A549 (cell line): ENCODE measurements at places on chromosomes 5 and 9. TPM values are rescaled to one million over a fixed set of nuclear protein-coding genes. Genes with fewer than 3 reads are reported as not detected.

The EIF4EBP3 gene
- polyA plus RNA-seq: 0.96 to 1.6 TPM (median 1.2 TPM) in 3 replicates

The KCNT1 gene
- polyA plus RNA-seq: not detected in 3 replicates

The SCGB3A2 gene
- polyA plus RNA-seq: not detected in 3 replicates

The ADAMTS19 gene
- polyA plus RNA-seq: not detected in 3 replicates

The AQP3 gene
- polyA plus RNA-seq: 5.4 to 7.2 TPM (median 6.2 TPM) in 3 replicates

The PDLIM4 gene
- 0.09 to 0.28 TPM (median 0.20 TPM) in 3 replicates for polyA plus RNA-seq

The IL7R gene
- 0.11 to 0.51 TPM (median 0.13 TPM) in 3 replicates for polyA plus RNA-seq

The DDX4 gene
- 0.08 TPM in 1 of 3 replicates, not detected in the others for polyA plus RNA-seq

The SLC28A3 gene
- not detected in 3 replicates for polyA plus RNA-seq

The MUSK gene
- polyA plus RNA-seq: not detected in 3 replicates

The CCDC192 gene
- polyA plus RNA-seq: not detected in 3 replicates

The AOPEP gene
- polyA plus RNA-seq: 201 to 238 TPM (median 226 TPM) in 3 replicates

The CA9 gene
- polyA plus RNA-seq: 2.5 to 5.6 TPM (median 4.5 TPM) in 3 replicates

The SAXO1 gene
- not detected in 3 replicates for polyA plus RNA-seq

The MAP3K1 gene
- 1.8 to 2.1 TPM (median 1.9 TPM) in 3 replicates for polyA plus RNA-seq

- no peak for DNase-seq
Measured at GRCh38 chr9:133690081-133690561, 48.0 kb downstream of the SARDH start.

GRCh38 chr9:113587471-113588031, 124.0 kb downstream of the RGS3 start:
- DNase-seq: no peak

- DNase-seq: no peak
Measured at GRCh38 chr9:127733614-127734013, 1.5 kb downstream of the TOR2A start.

GRCh38 chr5:17769277-17769676, 135.0 kb downstream of the TAF11L14 start:
- DNase-seq: no peak

DNA sequence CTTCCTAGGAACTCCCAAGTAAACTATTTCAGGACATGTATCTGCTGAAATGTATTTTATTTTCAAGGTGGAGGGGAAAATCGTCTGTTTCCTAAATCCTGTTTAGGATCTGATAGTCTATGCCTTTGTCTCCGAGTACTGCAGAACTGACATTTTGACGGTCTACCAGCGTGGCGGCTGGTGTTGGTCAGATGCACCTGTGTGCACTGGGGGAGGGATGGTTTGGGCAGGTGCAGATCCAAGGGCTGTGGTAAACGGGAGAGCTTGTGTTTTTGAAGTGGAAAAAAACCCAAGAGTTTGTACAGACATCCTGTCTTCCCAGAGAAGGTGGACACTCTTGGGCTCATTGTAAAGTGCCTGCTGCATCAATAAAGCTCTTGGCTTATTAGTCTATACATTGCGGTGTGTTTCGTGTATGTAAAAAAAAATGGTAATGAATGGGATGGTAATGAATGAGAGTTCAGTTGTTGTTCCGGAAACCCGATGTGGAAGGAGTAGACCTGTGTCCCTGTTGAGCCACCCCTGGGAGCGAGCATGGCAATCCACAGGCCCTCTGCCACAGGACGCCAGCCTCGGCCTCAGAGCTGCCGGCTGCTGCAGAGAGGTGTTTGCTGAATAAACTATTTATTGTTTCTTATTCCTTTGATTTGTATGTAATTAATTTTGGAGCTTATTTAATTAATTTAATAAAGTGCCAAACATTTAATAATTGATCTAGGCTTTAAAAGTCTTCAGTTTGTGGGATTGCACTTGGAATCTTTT, 15.3 kb downstream of the ARPC5L start:
- DNase-seq: no peak

GRCh38 chr5:66519626-66520025, 76.6 kb upstream of the MAST4 start:
- no peak for DNase-seq

DNA sequence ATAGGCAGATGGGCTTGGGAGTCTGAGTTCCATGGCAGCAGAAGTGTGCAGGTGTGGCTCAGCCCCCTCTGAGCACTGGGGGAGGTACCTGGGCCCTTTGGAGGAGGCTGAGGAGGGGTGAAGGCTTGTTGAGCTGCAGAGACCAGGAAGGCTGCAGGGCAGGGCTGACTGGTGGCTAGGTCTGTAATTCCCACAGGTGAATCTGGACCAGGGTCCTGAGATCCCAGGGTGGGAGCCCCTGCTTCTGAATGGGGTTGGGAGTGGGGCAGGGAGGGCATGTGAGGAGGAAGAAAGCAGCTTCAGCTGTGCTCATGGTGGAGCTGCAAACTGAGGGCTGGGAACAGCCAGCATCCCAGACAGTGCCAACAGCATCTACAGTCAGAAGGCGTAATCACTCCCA, 111.1 kb downstream of the CACNA1B start:
- no peak for DNase-seq

DNA sequence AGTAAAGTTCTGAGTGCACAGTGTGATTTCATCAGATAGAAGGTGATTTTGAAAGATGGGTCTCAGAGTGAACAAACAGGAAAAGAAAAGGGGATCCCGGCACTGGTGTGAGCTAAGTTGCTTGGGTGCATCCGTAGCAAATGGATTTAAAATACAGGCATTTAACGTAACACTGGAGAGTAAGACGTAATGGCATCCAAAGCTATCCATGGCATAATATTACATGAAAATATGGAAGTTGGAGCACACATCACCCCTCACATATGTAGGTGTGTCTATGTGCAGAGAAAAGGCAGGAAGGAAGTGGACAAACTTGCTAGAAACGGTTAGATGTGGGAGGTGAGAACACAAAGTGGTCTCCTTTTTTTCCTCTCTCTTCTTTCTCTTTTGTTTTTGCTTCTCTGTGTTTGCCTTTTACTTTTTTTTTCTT, 38.2 kb upstream of the SEMA4D start:
- DNase-seq: no peak

DNA sequence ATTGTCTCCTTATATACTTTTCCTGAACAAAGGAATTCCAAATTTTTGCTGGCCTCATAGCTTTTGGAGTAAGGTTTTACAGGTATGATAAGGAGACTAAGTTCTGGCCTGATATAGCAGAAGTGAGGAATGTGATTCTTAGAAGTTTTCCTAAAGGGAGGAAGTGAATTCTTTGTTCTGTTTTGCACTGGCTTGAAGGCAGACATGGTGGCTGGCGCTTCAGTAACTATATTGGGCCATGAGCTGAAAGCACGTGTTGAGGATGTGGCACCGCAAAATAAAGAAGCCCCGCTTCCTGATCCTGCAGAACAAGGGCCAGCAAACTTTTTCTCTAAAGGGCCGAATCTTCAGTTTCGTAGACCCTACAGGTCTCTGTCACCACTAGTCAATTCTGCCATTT, 224.2 kb downstream of the SNX18 start:
- DNase-seq: no peak

- DNase-seq: no peak
Measured at GRCh38 chr9:88835772-88836171, 155.5 kb upstream of the S1PR3 start.

GRCh38 chr9:91166796-91167366, 194.8 kb downstream of the AUH start:
- no peak for DNase-seq

DNA sequence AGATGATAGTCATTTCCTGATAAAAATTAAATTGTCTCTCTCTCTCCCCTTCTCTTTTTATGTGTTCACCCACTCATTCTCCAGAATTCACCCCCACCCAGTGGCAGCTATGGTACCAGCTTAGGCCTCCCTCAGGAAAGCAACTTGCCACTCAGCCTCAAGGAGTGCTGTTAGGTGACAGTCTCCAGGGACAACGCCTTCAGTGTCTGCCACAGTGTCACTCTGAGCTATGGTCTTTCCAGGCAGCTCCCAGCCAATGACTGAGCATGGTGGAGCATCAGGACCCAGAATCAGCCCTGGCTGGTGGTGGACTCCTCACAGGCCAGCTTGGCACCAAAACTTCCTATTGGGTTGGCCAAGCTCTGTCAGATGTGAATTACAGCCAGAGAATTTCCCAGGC, 140.9 kb upstream of the PIK3R1 start:
- no peak for DNase-seq

- no peak for DNase-seq
Measured at GRCh38 chr9:135070198-135070951, 17.1 kb upstream of the OLFM1 start.

DNA sequence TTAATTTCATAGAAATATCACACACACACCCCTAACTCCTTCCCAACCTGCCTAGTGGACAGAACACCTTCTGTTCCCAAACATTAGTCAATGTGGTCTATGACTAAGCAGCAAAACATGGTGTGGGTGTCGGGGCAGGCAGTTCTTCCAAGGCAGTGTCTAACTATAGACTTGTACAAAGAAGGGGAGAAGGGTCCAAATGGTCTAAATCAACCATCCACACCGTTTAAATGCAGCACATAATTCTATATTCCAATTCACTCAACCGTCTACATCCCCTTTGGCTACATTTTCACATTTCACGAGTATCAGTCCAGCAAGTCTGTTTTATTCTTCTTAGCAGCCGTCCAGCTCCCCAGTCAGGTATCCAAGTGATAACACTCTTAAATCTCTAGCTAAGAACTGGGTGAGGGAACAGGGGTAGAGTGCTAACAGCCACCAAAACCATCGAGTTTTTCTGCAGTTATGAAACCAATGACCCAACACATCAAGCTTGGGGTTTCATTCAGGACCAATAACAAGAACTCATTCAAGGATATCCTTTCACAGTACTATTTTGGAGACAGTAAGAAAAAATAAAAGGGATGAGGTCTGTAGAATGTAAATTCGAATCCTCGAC, 3.3 kb downstream of the ZNF608 start:
- no peak for DNase-seq

GRCh38 chr9:96493757-96494156, 43.8 kb downstream of the HABP4 start:
- DNase-seq: no peak

DNA sequence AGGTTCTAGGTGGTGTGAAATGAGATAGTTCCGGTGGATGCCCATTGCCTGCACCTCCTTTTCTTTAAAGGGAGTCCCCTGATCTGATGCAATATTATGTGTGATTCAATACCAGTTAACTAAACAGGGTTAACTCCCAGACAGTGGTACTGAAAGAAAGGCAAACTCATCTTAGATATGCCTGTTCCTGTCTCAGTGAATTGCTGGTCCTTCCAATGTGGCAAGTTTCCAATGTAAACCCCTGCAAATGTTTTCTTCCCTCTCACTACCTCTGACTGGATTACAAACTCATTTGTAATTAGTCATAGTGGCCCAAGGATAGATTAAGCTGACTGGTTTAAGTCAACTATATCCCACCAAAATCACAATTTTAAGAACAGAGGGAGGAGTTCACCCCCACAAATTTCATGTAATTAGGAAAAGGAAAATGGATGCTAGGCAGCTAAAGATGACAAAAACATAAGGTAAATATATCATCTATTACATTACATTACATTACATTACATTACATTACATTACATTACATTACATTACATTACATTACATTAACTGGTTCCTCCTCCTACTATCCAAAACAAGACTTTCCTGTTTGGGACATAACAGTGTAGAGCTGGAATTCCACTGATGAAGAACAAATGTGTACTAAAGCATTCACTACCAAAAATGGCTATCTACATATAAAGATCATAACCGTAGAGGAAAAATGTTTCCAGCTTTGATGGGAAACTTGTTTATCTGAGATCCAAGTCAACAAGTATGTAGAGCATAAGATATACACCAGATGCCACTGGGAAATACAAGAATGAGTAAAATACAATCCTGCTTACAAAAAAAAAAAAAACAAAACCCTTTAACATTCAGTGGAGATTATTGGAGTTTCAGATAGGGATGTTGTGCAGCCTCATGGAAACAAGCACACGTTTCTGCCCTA, 121.5 kb upstream of the SNX2 start:
- no peak for DNase-seq

- no peak for DNase-seq
Measured at GRCh38 chr9:116952436-116952810, 265.3 kb downstream of the TRIM32 start.

DNA sequence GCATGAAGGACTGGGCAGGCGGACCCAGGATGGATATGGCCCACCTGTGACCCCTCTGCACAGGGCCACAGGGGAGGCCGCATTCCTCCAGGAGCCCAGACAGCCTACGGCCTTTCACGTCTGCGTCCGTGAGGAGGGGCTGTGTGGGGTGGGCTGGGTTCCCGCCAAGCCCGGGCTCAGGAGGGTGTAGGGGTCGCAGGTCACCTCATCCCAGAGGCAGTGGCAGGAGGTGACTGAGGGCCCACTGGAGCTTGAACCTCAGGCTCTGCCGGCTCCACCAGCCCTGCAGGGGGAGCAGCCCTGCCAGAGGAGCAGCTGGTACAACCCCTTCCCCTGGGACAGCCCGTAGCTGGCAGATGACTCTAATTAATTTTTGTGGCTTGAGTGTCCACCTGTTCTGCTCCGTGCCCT, 40.7 kb upstream of the CACNA1B start:
- DNase-seq: no peak

GRCh38 chr9:14098486-14099180, 215.3 kb downstream of the NFIB start:
- DNase-seq: no peak

DNA sequence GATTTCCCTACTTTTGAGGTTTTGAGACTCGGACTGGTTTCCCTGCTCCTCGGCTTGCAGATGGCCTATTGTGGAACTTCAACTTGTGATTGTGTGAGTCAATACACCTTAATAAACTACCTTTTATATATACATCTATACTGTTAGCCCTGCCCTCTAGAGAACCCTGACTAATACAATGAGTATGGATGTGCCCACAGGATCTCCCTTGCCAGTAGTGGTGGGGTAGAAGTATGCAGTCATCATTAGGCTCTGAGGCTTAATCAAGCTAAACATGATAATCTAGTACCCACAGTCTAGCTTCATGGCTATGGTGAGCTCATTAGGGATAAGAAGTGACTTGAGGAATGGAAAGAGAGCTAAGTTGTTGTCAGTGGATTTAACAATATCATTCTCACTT, 412.8 kb upstream of the PTGER4 start:
- DNase-seq: no peak

GRCh38 chr5:56817263-56818014, 2.1 kb downstream of the MAP3K1 start:
- DNase-seq: no peak

DNA sequence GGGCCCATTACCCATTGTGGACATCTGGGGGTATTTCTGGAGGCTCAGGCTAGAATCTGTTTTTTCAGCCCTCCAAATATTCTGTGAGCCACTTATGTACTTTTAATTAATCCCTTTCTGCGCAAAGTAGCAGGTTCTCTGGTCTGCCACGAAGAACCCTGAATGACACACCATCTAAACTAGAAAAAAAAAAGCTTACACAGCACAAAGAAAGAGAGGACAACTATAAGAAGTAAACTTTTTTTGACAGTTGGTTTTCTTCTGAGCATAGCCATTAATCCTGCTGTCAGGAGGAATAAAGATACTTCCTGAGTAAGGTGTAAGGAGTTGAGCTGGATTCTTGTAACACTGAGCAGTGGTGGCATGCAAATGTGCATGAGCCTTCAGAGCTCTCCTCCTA, 327.5 kb downstream of the TMEM232 start:
- DNase-seq: no peak

- no peak for DNase-seq
Measured at GRCh38 chr5:132470596-132470995, 20.0 kb downstream of the IRF1 start.
